ENCODE measurements at places on chromosomes 16 and 17.

GRCh38 chr17:7631398-7632380 lies 1.8 kb downstream of the SHBG start:
- DNase-seq: no peak

GRCh38 chr17:72710834-72711233 lies 381.7 kb downstream of the SLC39A11 start:
- DNase-seq: no peak

DNA sequence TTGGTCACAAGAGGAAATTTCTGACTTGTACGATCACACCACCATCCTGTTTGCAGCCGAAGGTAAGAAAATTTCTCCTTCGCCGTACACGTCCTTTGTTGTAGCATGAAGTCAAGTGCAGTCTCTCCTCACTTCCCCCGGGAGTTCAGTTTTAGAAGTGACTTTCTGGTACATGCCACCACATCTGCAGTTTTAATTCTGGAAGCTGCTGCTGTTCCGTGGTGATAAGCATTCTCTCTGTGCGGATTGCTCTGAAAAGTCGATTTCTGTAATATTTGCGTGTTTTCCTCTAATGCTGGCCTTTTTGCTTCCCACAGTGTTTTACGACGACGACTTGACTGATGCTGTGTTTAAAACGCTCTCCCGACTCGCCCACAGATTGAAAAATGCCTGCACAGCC lies 20.6 kb downstream of the METTL22 start:
- DNase-seq: no peak

GRCh38 chr17:75124041-75124818 lies 7.3 kb downstream of the NT5C start:
- no peak for DNase-seq

GRCh38 chr16:71622088-71622487 lies 3.9 kb upstream of the MARVELD3 start:
- DNase-seq: no peak

- no peak for DNase-seq
Observed at GRCh38 chr17:45749831-45750335, 34.2 kb upstream of the CRHR1 start.

All from neuronal stem cell (in vitro differentiated cells).